ENCODE measurements at places on chromosomes 12 and 14.

DNA sequence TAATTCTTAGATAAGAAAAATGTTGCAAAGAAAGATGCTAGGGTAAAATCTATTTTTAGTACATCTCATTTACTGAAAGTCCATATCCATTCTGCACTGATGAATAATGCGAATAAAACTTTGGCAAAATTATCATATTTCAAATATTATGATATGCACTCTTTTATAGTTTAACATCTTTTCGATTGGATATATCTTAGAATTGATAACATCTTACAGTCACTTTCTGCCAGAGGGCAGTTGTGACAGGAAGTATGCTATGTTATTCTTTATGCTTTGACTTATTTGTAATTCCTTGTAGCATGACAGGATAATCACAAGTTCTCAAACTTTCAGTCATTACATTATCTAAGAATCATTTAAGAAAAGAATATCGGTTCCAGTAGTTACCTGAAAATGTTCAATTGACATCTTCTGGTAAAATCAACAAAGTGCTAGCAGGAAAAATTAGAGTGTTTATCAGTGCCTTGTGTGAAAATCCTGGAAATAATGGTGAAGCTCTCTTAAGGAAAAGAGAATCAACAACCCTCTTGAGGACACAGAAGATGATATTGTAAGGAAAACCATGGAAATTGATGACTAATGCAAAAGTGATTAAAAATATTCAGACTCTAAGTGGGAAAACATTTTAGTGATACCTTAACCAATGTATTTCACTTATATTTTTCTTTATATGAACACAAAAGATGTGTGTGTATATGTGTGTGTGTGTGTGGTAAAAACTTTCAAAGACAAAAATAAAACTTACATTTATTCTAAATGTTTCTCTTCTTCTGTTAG is 95.5 kb downstream of the SLC6A15 start:
- no peak for DNase-seq

- DNase-seq, result no peak
Measured at GRCh38 chr12:124639122-124639806, 71.9 kb upstream of the NCOR2 start.

DNA sequence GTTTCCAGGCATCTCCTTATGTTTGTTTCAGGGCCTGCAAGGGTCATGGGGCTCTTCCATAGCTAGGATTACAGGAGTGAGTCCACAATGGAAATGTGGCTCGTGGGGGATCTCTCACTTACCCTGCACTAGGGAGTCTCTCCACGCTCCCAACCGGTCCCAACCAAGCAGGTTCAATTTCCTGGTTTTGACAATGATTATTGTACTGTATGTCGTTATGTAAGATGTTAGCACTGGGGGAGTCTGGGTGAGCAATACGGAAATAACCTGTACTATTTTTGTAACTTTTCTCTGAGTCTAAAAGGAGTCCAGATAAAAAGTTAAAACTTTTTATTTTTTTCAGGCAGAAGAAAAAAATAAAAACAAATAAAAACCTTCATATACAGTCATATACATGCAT is 325.7 kb upstream of the RGS6 start:
- DNase-seq, result no peak

DNA sequence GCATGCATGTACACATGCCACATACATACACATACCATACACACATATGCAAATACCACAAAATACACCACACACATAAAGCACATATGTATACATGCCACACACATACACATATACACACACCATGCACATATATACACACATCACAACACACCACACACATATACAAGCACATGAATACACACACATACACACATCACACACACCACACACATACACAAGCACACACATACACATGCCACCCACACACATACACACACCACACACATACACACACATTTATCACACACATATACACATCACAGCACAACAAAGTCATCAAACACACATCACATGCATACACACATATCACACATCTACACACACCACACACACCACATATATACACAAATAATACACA is 1108.5 kb downstream of the GALC start:
- DNase-seq, result no peak

GRCh38 chr14:56487761-56488160 is 91.8 kb upstream of the TMEM260 start:
- no peak for DNase-seq

- DNase-seq, result no peak
Measured at GRCh38 chr14:42174357-42174756, 567.7 kb downstream of the LRFN5 start.
